Kasumi-1 (cell line): ENCODE measurements at places on chromosomes 5 and 9.

DNA sequence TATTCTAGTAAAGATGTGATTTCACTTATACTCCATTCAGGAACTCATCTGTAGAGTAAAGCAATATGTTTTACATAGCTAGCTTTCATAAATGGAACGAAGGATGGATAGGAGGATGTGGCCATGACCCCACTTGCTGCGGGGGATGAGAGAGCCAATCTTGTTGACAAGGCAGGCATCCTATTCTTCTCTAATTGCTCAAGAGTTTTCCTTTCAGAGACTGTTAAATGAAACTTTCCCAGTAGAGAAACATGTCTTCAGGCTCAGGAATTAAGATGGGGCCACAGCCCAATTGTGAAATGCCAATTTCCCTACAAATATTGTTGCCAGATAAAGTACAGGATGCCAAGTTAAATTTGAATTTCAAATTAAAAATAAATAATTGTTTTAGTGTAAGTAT is 196.2 kb upstream of the TUT7 start:
- DNase-seq, result no peak

DNA sequence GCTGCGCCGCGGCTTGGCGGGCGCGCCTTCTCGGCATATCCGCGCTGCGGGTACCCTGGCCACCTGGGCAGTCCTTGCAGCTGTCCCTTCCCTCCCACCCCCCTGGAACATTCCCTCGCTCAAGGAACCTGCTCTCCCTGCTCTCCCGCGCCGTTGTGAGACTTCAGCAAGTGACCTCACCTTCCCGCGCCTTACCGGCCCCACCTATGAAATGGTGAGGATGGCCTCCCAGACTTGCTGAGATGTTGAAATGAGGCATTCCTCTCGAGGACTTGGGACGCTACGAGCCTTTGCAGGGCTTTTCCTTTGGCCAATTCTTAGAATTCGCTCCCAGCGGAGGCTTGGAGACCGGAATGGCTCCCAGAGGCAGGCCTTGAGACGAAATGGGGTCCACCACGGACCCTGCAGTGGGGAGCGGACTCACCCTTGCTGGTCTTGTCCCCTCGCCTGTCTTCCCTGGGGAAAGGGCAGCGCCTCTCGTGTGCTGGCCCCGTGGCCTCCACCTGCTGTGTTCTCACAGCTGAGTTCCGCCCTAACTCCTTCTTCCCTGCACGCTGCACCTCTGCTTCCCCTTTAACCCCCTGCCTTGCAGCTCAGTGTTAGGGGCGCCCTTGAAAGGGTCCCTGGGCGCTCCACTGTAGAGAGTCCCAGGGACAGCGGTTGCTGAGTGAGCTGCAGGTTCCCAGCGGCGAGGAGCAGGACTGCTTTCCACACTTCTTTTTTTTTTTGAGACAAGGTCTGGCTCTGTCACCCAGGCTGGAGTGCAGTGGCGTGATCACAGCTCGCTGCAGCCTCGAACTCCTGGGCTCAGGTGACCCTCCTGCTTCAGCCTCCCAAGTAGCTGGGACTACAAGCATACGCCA is 907 bp downstream of the HMCN2 start:
- DNase-seq, result no peak

DNA sequence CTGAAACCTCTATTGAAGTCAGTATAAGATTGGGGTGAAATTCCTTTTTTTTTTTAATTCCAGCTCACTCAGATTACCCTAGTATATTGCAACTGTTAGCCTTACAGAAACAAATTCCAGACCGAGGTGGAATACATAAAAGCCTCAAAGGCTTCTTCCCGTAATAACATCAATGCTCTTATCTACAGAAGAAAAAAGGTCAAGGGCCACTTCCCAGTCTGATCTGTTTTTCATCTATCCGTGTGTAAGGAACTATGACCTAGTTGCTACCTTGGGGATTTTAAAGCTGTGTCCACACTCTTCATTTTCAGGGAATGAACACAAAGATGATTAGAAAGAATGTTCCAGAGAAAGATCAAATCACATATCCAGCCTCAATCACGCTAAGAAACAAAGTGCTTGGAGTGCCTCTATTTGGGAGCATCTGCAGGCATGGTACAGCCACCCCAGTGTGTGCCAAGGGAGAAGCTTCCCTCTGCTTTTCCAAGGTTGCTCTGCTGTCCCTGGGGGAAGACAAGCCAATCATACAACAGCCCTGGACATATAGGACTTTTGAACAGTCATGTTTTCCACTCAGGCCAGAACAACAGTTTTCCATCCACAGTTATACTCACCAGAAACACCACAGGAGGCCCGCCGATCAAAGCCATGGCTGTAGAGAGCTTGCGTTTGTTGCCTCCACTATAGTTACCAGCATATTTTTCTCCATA is 23.5 kb downstream of the NIPSNAP3B start:
- no peak for DNase-seq

DNA sequence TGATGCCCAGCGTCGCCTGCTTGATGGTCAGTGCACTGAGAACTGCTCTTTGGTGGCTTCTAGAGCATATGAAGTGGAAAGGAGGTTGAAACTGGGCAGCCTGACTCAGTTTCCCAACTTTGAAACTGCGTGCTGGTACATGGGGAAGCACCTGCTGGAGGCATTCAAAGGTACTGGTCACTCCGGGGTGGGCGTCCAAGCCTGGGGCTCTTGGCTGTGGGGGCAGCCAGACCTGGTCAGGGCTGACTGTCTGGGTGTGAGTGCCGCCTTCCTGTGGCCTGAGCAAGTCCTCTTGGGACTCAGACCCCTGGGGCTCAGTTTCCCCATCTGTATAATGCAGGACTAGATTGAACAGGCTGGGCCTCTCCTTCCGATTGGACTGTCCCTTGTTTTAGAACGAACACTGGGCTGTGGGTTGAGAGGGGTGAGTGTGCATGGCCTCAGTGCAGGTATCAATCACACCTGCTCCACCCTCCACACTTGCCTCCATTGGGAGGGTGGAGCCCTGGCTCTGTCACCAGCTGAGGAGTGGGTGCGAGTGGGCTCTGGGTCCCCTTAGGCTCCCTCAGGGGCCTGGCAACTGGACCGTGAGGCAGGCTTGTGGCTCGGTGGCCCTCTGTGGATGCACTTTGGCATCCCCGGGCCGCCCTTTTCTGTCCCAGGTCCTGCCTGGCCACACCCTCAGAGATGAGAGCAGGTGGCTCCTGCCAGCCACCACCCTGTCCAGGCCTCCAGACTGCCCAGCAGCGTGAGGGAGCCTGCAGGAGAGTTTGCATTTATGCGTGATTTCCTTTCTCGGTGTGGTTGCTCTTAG is 80.2 kb downstream of the PHF2 start:
- no peak for DNase-seq

- DNase-seq, result peak; percentile 78
These were observed 85.0 kb upstream of the TAF11L2 start for GRCh38 chr5:17412760-17413671.

GRCh38 chr5:40775846-40776657 is 20.3 kb upstream of the TTC33 start:
- DNase-seq, result no peak

- no peak for DNase-seq
These were observed 35.5 kb upstream of the GRHPR start for GRCh38 chr9:37386988-37387387.

DNA sequence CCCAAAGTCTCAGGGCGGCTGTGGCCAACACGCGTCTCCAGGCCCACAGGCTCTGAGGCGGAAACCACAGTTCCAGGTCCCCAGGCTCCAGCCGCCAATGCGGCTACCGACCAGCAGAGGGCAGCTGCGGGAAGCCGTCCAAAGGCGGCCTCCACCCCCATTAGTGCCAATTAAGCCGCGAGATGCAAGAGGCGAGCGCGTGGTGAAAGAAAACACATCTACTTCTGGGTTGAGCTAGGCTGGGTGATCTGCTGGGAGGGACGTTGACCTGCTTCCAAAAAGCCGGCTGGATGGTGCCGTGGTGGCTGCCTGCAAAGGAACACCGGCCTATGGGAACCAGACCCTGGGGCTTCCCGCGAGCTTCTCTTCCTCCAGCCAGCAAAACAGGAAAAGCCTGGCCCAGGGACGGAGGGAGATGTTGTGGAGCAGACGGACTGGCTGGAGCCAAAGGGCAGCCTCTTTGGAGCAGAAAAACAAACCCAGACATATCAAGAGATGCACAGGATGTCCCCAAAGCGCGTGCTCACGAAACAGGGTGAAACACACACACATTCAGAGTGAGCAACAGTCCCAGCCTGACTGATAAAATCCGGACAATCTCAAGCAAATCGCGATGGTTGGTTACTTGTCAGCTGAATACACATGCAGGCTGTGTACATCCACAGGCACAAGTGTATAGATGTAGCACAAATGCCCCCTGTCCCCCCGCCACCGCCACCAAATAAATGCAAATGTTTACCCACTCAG is 187.1 kb upstream of the BRINP1 start:
- peak; percentile 53 for DNase-seq

DNA sequence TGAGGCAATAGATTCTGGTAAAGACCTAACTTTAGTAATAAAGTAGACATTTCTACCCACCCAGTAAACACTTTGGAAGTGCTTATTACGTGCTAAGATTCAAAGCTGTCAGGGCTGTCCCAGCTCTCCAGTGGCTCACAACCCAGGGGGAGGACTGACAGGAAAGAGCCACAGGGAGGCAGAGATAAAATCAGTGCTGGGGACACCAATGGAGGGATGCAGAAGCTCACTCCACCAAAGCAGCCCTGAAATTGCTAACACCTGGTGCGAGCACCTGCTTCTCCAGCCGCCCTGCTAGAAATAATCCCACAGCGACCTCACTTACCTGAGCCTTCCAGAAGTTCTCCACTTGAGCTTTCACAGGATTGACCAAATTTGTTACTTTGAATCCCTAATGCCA is 501.0 kb downstream of the BNC2 start:
- no peak for DNase-seq

- DNase-seq, result no peak
These were observed 14.6 kb upstream of the F2R start for GRCh38 chr5:76701298-76701697.
